HAP-1 (cell line): ENCODE measurements at places on chromosomes 13 and 19.
A peak's percentile ranks its signal among the peaks of the same experiment; 100 is the strongest.

DNA sequence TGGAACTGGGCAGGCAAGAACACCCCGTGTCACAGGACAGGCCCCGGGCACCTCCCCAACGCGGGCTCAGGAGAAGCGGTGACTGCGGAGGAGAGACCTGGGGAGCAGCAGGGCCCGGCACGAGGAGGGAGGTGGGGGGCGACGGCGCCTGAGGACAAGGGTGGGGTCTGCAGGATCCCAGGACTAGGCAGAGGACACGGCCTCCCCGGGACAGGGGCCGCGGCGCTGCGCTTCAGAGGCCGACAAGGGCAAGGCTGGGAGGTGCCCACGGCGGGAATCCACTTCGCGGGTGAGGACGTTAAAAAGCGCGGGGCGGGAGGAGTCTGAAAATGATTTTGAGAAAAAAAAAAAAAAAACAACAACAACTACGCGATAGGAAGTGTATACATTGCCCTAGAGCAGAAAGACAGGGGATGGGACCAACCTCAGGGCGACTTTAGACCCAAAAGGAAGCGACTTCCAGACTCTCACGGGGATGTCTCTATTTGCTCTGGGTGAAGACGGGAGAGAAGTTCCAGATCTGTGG, 44.9 kb downstream of the ZNF611 start:
- no peak for DNase-seq

DNA sequence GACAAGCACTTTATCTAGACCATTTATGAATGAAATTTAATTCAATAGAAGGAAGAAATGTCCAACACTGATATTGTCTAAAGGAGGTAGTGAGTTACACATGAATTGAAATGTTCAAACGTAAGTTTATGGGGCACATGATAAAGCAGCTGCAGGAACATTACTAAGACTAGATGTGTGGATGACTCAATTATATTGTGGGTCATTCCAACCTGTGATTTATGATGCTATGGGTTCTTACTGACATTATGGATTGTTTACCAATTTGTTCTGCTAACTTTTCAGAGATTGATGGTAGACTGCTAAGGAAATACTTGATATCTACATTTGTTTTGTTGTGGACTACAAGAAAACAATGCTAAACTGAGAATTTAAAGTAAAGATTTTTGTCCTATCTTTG, 56.1 kb upstream of the ATXN8OS start:
- no peak for DNase-seq

GRCh38 chr13:35781036-35782000, 304.8 kb upstream of the MAB21L1 start:
- peak; percentile 21 for DNase-seq

- no peak for DNase-seq
Observed at GRCh38 chr13:113981194-113981605, 7.3 kb upstream of the C13orf46 start.

GRCh38 chr13:30088312-30088855, 219.0 kb downstream of the KATNAL1 start:
- DNase-seq: no peak

DNA sequence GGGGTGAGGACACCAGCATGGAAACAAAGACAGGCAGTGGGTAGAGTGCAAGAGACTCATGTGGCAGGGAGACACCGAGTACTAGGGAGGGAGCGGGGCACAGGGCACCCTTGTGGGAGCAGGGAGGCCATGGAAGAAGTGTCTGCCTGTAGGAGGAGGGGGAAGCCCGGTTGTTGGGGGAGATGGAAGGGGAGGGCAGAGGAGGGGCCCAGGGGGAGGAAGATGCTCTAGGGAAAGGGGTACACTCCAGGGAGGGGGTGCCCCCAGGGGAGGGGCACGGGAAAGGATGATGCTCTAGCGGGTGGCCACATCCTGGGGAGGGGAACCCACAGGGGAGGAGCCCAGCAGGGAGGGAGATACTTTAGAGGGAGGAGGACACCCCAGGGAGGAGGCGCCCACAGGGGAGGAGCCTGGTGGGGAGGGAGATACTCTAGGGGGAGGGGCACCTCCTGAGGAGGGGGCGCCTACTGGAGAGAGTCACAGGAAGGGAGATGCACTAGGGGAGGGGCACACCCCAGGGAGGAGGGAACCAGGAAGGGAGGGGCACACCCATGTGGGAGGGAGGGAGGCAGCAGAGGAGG, 24.9 kb downstream of the CPAMD8 start:
- no peak for DNase-seq

DNA sequence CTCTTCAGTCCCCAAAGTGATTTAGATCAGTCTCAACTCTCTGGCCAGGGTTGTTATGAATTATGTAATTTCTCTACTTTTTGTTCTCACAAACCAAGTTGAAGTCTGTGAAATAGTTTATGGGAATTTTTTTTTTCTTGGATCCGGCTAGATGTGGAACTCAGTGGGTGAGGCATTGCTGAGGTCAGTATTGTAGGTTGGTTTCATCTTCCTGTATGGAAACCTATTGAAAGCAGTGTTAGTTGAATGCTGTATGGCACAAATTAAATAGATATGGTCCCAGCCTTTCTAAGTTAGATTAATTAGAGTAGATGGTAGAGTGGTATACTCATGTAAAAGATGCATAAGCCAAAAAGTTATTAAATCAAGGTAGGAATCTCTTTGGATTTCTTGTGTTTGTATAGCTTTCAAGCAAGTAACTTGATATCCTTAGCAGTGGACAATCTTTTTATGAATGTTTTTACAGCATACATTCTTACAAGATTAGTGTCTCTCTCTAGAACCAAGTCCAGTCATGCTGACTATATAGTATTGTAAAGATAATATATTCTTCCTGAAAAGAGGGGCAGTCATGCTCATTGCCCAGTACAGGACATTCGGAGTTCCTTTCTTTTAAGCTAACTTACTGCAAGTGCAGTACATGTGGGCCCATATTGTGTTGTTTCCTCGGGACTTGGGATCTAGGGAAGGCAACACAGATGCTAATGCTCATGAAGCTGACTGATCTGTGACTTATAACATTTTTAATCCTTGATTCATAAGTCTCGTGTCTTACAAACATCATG, 2541.1 kb downstream of the PCDH9 start:
- DNase-seq: no peak

GRCh38 chr13:28613562-28613961, 45.4 kb upstream of the POMP start:
- DNase-seq: no peak

GRCh38 chr19:14943601-14944000, 2.3 kb downstream of the OR7C2 start:
- DNase-seq: no peak

GRCh38 chr19:38316477-38317067, 825 bp upstream of the YIF1B start:
- DNase-seq: no peak

- no peak for DNase-seq
Observed at GRCh38 chr13:106696140-106696539, 128.2 kb upstream of the ARGLU1 start.

- DNase-seq: peak; percentile 64
Observed at GRCh38 chr19:2235381-2236063, 607 bp downstream of the PLEKHJ1 start.
